Stomach (tissue), 19 donors: ENCODE measurements at places on chromosomes 12 and 14. TPM values are rescaled to one million over a fixed set of nuclear protein-coding genes. Genes with fewer than 3 reads are reported as not detected.

DNA sequence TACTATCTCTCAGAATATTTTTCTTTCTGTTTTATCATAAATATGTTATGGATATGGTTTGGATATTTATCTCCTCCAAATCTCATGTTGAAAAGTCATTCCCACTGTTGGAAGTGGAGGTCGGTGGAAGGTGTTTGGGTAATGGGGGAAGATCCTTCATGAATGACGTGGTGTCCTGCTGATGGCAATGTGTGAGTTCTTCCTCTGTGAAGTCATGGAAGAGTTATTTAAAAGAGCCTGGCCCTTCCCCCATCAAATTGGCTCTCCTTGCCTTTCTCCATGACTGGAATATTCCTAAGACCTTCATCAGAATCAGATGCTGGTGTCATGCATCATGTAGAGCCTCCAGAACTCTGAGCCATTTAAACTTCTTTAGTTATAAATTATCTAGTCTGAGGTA is 1291.6 kb downstream of the FSCB start:
- no peaks in the 10 kb centered on the region for H3K36me3 ChIP-seq
- H3K27ac ChIP-seq, result no peak overlapping the region
- no peaks in the 10 kb centered on the region for H3K4me1 ChIP-seq
- DNase-seq, result no peak
- H3K4me3 ChIP-seq, result no peak overlapping the region
- no peaks in the 10 kb centered on the region for H3K27me3 ChIP-seq

Gene NDRG2
- 171 TPM for total RNA-seq

- H3K4me3 ChIP-seq, result no peak overlapping the region
- H3K27ac ChIP-seq, result no peak overlapping the region
- DNase-seq, result peak; percentile 43
- peaks cover 22% of the 10 kb centered on the region for H3K27me3 ChIP-seq
These were observed 91.9 kb downstream of the SLC8A3 start for GRCh38 chr14:70096866-70097265.

Gene IL25
- not detected for total RNA-seq

GRCh38 chr14:105119408-105120025 is 49.1 kb downstream of the JAG2 start:
- DNase-seq, result no peak
- no peaks in the 10 kb centered on the region for H3K36me3 ChIP-seq
- no peak overlapping the region for H3K4me3 ChIP-seq
- no peaks in the 10 kb centered on the region for H3K4me1 ChIP-seq
- H3K27me3 ChIP-seq, result no peaks in the 10 kb centered on the region

DNA sequence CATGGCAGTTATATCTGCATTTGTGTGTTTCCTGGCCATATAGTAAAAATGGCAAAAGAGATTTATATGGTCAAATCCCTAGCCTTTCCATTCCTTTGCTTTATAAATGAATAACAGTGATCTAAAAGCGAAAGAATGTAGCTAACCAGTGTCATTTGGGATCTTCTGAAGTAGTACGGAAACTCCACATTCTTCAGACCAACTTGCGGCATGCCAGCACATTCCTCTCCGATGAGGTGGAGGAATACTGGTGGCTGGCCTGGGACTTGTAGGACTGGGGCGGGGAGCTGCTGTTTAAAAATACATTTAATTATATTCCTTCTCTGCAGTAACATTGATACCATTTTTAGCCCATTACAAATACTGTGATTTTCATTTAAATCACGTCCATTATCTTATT is 85.3 kb downstream of the SAMD4A start:
- no peak overlapping the region for H3K4me3 ChIP-seq
- no peaks in the 10 kb centered on the region for H3K27me3 ChIP-seq
- DNase-seq, result peak; percentile 96
- H3K4me1 ChIP-seq, result peaks cover 45% of the 10 kb centered on the region
- H3K27ac ChIP-seq, result peak overlapping the region; percentile 86
- no peaks in the 10 kb centered on the region for H3K36me3 ChIP-seq

DNA sequence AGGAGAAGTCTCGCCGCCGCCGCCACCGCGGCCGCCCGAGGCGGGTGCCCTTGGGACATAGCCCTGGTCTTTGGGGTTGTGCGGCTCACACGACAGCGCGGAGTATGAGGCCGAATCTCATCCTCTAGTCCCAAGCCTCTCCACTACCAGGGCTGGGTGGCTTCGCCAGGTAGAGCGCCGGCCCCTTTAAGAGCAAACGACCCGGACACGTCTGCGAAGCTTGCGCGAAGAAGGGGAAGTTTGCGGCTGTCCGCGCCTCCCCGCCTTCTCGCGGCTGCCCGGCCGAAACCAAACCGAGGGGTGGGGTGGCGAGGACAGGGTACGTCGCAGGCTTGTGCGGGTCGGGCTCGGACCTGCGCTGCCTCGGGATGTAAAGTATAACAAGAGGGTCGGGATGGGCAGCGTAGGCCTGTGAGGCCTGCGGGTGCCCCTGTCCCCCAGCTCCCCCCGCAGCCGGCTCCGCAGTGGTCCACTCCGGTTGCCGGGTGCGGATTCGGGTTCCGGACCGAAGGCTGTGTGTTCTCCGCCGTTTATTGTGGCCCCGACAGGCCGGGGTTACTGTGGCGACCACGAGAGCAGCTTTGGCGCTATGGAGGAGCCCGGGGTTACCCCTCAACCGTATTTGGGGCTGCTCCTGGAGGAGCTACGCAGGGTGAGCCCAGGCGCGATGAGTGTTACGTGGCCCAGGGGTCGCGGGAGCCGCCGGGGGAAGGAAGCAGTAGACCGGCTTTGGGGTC is 33.3 kb downstream of the MIA2 start:
- peaks cover 46% of the 10 kb centered on the region for H3K4me1 ChIP-seq
- peak; percentile 84 for DNase-seq
- H3K27ac ChIP-seq, result peak overlapping the region; percentile 98
- H3K27me3 ChIP-seq, result no peaks in the 10 kb centered on the region
- no peaks in the 10 kb centered on the region for H3K36me3 ChIP-seq

DNA sequence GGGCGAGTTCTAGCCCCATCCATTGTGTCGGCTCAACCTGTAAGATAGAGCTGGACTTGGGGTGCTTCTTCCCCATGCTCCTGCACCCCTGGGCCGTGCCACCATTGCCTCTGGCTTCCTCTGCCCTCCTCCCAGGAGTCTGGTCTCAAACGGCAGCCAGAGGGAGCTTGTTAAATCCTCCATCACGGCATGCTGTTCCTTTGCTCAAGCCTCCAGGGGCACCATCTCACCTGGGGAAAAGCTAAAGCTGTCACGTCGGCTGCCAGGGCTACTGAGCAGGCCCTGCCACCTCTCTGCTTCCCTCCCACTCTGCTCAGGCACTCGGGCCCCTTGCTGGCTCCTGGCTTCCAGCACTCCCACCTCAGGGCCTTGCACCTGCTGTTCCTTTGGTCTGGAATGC is 140.4 kb downstream of the RBM19 start:
- peaks cover 10% of the 10 kb centered on the region for H3K36me3 ChIP-seq
- H3K27ac ChIP-seq, result no peak overlapping the region
- no peak for DNase-seq
- no peaks in the 10 kb centered on the region for H3K4me1 ChIP-seq

- no peaks in the 10 kb centered on the region for H3K27me3 ChIP-seq
- no peak overlapping the region for H3K4me3 ChIP-seq
- DNase-seq, result no peak
These were observed 289.3 kb downstream of the FBXL14 start for GRCh38 chr12:1305063-1305434.

DNA sequence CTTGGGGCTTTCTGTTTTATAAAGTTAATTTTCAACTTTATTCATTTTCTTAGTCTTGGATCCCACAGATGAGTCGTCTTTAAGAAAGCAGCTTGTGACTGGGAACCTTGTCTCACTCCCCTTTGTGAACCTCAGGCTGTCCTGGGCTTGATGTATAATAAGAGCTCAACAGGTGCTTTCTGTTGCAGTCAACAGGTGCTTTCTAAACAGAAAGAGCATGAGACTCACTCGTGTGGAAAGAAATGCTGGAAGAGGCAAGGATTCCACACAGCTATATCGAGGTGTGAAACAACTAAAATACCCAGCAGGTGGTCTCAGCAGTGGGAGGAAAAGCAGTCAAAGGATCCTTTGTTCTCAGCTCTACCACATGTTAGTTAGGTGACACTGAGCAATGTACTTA is 398.9 kb downstream of the EGLN3 start:
- H3K36me3 ChIP-seq, result no peaks in the 10 kb centered on the region
- no peak overlapping the region for H3K4me3 ChIP-seq
- no peak overlapping the region for H3K27ac ChIP-seq
- no peaks in the 10 kb centered on the region for H3K27me3 ChIP-seq
- no peaks in the 10 kb centered on the region for H3K4me1 ChIP-seq
- no peak for DNase-seq

- no peaks in the 10 kb centered on the region for H3K36me3 ChIP-seq
- H3K27me3 ChIP-seq, result no peaks in the 10 kb centered on the region
- H3K27ac ChIP-seq, result no peak overlapping the region
- no peak for DNase-seq
- peaks cover 7% of the 10 kb centered on the region for H3K4me1 ChIP-seq
- H3K4me3 ChIP-seq, result no peak overlapping the region
These were observed 68.2 kb upstream of the FOXN3 start for GRCh38 chr14:89485264-89485663.

- no peak for DNase-seq
- no peaks in the 10 kb centered on the region for H3K27me3 ChIP-seq
- H3K36me3 ChIP-seq, result peaks cover 25% of the 10 kb centered on the region
- no peak overlapping the region for H3K4me3 ChIP-seq
- no peak overlapping the region for H3K27ac ChIP-seq
These were observed 263.9 kb upstream of the RGS6 start for GRCh38 chr14:71668186-71668912.

GRCh38 chr14:105938959-105939358 is 412.6 kb downstream of the TMEM121 start:
- H3K27ac ChIP-seq, result no peak overlapping the region
- H3K4me3 ChIP-seq, result no peak overlapping the region
- no peaks in the 10 kb centered on the region for H3K27me3 ChIP-seq
- H3K36me3 ChIP-seq, result no peaks in the 10 kb centered on the region

- H3K4me1 ChIP-seq, result no peaks in the 10 kb centered on the region
- no peaks in the 10 kb centered on the region for H3K36me3 ChIP-seq
- no peaks in the 10 kb centered on the region for H3K27me3 ChIP-seq
- DNase-seq, result peak; percentile 69
- no peak overlapping the region for H3K27ac ChIP-seq
These were observed 106.9 kb upstream of the DYRK2 start for GRCh38 chr12:67541625-67541991.

DNA sequence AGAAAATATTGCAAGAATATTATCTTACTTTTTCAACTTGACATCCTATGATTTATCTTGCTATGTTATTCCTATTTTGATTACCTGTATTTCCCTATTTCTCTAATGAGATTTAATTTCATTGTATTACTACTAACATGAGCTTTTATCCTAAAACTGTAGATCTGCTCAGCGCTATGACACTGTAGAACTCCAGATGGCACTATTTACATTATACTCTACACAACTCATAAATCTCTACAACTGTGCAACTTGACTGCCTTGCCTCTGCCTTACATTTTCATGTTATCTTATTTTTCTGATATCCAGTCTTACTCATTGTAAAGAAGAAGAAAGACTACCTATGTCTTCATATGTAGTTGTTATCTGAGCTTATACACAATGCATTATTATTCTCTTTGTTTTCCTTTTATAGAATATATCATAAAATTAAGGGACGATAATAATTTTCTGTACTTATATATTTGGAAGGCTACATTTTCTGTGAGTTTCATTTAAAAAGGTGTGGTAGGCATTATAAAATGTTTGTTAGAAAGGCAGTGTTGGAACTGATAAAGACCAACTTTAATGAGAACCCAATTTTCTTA is 24.1 kb downstream of the NUP37 start:
- H3K36me3 ChIP-seq, result peaks cover 37% of the 10 kb centered on the region
- H3K4me3 ChIP-seq, result no peak overlapping the region
- H3K4me1 ChIP-seq, result no peaks in the 10 kb centered on the region
- H3K27me3 ChIP-seq, result no peaks in the 10 kb centered on the region

DNA sequence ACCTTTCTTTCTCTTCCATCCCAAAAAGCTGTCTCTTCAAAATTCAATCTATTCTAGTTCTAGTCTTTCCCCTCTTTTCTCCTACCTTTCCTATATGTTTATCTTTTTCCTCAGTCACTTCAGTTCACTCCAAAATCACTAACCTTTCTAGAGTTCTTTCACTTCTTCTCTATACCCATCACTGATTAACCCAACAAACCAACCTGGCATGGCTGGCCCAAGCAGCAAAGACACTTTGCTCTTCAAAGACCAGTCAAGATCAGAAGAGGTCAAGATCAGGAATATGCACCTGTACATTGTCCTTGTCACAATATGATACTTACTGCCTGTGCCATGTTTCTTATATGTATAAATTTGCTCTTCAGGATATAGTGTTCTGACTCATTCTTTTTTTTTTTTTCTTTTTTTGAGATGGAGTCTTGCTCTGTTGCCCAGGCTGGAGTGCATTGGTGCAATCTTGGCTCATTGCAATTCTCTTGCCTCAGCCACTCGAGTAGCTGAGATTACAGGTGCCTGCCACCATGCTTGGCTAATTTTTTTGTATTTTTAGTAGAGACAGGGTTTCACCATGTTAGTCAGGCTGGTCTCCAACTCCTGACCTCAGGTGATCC is 112.9 kb downstream of the C12orf42 start:
- no peak overlapping the region for H3K27ac ChIP-seq
- H3K36me3 ChIP-seq, result no peaks in the 10 kb centered on the region
- no peaks in the 10 kb centered on the region for H3K27me3 ChIP-seq
- no peak overlapping the region for H3K4me3 ChIP-seq
- no peak for DNase-seq

GRCh38 chr12:64083285-64084210 is 138.5 kb downstream of the KICS2 start:
- peak; percentile 93 for DNase-seq
- H3K36me3 ChIP-seq, result no peaks in the 10 kb centered on the region
- peak overlapping the region; percentile 65 for H3K27ac ChIP-seq
